Fibroblast of skin of left biceps (primary cell): ENCODE measurements at places on chromosomes 1 and 21.

- DNase-seq, result no peak
Measured at GRCh38 chr1:161902182-161902581, 121.5 kb downstream of the OLFML2B start.

DNA sequence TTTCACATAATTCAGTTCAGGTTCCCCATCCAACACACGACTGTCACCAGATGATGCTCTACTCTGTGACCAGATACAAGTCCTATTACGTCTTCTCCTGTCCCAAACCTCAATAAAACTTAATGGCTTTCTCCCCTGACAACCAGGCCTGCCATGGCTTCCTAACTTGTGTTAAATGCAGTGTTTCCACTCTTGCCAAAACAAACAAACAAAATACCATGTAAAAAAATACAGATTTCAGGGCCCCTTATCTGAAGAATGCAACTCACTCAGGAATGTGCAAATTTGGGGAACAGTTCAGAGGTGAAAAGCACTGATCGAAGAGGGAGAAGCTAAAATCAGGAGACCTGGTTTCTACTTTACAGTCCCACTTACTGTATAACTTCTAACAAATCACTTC lies 863 bp upstream of the NUF2 start:
- DNase-seq, result no peak

GRCh38 chr1:246179401-246179800 lies 327.7 kb downstream of the SMYD3 start:
- DNase-seq, result no peak

- DNase-seq, result no peak
Measured at GRCh38 chr21:32966120-32966519, 59.6 kb upstream of the OLIG2 start.

- DNase-seq, result peak; percentile 73
Measured at GRCh38 chr1:244599937-244600350, 53.0 kb upstream of the DESI2 start.

DNA sequence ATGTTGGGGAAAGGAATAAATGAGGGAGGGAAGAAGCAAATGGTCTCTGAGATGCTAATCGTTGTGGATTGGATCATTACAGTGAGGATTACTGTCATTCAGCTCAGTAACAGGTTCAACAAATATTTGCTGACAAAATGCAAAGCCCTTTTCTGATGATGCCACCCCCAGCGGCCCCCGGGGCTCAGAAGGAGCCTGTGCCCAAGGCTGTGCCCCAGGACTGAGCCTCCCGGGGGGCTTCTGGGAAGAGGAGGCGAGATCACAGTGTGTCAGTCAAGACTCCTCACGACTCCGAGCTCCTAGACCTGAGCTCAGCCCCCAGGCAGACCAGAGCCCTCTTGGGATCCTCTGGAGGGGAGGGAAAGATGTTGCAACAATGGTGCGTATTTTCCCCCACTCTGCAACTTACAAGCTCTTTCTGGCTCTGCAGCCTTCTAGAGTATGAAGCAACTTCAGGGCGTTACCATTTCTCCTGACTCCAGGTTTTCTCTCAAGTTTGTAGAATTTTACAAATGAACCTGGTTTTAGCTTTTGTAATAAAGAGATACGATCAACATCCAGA lies 20.8 kb downstream of the EPHA8 start:
- DNase-seq, result no peak

- DNase-seq, result peak; percentile 25
Measured at GRCh38 chr1:163874070-163874469, 552.3 kb downstream of the NUF2 start.

GRCh38 chr1:228825840-228826484 lies 90.7 kb downstream of the RHOU start:
- no peak for DNase-seq

GRCh38 chr1:176876966-176877515 lies 287.5 kb downstream of the ASTN1 start:
- DNase-seq, result no peak

GRCh38 chr1:224498574-224499170 lies 64.1 kb upstream of the WDR26 start:
- no peak for DNase-seq

DNA sequence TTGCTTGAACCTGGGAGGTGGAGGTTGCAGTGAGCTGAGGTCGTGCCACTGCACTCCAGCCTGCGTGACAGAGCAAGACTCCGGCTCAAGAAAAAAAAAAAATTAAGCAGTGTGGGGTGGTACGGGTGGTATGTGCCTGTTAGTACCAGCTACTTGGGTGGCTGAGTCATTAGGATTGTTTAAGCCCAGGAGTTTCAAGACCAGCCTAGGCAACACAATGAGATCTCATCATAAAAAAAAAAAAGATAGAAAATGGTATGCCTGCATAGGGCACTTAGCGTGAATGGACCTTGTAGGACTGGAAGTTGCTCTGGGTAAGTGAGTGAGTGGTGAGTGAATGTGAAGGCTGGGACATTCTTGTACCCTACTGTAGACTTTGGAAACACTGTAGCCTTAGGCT lies 37.0 kb downstream of the TBCE start:
- DNase-seq, result no peak

DNA sequence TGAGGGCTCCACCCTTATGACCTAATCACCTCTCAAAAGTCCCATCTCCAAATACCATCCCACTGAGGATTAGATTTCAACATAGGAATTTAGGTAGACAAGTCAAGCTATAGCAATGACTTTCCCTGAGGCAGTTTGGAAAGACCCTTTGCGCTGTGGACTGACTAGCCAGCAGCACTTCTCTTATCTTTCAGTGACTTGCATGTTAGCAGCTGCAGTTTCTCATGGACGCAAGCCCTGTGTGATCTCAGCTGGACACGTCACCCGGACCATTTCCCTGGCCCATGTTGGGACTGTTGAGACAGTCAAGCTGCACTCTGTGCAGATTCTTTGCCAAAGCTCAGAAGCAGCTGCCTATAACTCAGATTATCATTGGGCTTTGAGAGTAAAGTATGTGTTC lies 408.1 kb upstream of the USP24 start:
- DNase-seq, result no peak

DNA sequence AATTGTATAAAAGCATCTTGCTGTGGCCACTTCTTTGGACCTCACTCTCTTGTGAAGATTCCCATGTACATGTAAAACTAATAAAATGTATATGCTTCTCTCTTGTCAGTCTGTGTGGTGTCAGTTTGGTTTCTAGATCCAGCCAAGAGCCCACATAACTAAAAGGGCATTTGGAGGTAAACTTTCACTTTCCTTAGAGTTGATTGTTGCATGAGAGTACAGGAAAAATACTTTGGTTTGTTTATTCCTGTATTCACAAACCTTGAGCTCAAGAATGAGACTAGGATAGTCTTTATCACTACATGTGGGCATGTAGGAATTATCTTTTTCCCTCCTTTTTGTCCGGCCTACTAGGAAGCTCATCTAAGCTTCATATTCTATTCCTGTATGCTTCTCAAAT lies 50.9 kb downstream of the KCTD3 start:
- no peak for DNase-seq

- no peak for DNase-seq
Measured at GRCh38 chr1:56827711-56828110, 8.5 kb upstream of the FYB2 start.

DNA sequence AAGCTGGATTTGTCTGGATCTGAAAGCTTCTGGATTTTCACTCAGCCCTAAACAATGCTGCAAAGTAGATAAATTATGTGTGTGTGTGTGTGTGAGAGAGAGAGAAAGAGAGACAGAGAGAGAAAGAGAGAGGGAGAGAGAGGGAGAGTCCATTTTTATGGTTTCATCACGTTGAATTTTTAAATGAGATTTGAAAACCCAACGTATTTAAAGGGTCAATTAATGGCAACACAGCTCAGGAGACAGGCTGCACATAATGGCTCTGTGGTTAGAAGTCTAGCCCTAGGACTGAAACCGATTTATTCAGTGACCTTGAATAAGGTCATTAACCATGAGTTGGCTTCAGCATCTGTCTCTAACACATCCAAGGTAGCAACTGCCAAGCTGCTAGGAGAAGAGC lies 35.3 kb upstream of the FMN2 start:
- DNase-seq, result no peak

DNA sequence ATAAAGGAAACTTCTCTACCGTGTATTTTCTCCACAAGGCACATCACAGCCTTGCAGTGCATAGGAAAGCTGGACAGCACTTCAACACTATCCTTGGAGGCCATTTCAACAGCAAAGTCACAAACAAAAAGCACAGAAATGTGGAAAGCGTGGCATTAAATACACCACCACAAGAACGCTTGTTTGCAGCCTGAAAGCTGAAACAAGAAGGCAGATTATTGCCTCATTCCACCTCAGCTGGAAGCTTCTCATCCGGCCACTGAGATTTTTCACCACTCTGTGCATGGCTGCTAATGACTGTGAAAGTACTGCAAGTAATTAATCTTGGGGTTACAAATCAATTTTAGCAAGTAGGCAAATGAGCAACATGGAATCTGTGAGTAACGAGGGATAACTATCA lies 50.9 kb upstream of the GALNT2 start:
- DNase-seq, result no peak

- DNase-seq, result no peak
Measured at GRCh38 chr21:39072468-39072867, 110.8 kb downstream of the PSMG1 start.

- no peak for DNase-seq
Measured at GRCh38 chr1:966135-966703, at the start of gene PLEKHN1. TSS of gene PLEKHN1 (plus strand) at chr1:966482. CDS start at chr1:966532, 50 bp downstream.

- peak; percentile 17 for DNase-seq
Measured at GRCh38 chr1:174408146-174408545, 39.6 kb upstream of the GPR52 start.

DNA sequence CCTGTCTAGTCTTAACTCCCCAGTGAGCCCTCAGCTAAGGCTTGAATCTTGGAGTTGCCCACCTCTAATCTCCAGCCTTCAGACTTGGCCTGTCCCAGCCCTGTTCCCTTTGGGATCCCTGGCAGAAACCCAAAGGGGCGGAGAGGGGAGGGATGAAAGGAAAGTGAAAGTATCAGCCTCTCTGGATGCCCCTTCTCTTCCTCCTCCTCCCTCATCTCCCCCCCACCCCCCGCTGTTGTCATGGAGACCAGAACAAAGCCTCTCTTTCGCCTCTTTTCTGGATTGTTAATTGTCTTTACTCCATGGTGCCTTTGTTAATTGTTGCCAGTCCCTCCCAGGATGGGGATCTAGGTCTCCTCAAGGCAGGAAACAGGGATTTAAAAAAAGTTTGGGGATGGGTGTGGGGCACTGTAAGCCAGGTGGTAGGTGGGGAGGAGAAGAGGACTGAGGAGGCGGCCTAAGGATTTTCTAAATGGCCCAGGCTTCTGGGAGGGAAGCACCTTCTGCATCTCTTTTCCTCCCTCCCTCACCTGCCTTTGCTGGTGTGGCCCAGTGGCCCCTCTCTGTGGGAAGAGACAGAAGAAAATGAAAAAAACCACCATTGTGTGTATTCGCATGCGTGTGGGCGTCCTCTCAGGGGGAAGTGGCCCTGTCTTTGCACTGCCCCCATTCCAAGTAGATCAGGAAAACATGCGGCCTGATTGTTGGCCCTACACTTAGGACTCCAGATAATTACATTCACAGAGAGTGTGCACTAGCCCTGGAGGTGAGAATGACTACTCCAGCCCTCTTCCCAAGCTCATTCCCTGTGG lies 7.5 kb upstream of the SOX13 start:
- no peak for DNase-seq

- DNase-seq, result no peak
Measured at GRCh38 chr1:168554603-168555483, 11.0 kb upstream of the XCL2 start.

GRCh38 chr21:39048064-39048463 lies 135.2 kb downstream of the PSMG1 start:
- DNase-seq, result no peak

GRCh38 chr1:206111271-206111927 lies 5.8 kb downstream of the AVPR1B start:
- no peak for DNase-seq

GRCh38 chr1:152145769-152146168 lies 13.3 kb downstream of the RPTN start:
- no peak for DNase-seq

DNA sequence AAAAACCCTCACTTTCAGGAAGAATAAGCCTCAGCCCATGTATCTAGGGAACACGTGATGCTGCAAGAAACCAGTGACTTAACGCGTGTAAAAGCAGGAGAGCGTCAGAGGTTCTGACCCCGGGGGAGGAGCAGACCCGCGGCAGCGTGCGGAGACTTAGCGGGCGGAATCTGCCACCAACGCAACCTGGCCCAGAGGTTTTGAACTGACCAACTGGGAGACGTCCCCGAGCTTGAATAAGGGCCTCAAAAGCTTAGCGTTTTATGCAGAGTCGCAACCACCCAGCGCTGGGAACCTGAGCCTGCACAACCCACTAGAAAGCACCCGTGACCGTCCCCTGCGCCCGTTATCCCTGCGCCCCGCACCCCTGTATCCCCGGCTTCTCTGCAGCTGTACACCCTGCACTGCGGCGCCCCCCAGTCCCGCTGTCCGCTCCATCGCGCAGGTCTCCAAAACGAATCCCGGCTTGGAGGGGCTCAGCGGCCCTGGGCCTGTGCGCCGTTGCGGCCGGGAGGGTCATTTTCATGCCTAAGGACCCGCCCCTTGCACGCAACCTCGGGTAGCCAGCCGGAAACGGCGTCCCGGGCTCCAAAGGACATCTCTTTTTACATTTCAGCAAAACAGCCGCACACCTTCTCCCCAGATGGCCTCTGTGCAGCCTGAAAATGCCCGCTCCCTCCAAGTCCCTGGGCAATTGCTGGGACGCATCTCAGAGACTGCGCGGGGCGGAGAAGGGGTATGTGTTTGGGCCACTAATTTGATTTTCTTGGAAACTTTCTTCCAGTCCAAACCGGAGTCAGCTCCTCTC lies 29.4 kb upstream of the TRIM17 start:
- DNase-seq, result no peak

- DNase-seq, result no peak
Measured at GRCh38 chr1:57845041-57845440, 421.2 kb upstream of the DAB1 start.

- no peak for DNase-seq
Measured at GRCh38 chr1:9534953-9535352, 4.3 kb upstream of the SLC25A33 start.

GRCh38 chr1:51299185-51299885 lies 31.0 kb downstream of the TTC39A start:
- DNase-seq, result no peak

GRCh38 chr1:183956559-183957188 lies 80.9 kb downstream of the COLGALT2 start:
- peak; percentile 50 for DNase-seq

- no peak for DNase-seq
Measured at GRCh38 chr1:108598340-108598739, 38.4 kb downstream of the EEIG2 start.

GRCh38 chr1:24921412-24921811 lies 8.7 kb downstream of the RUNX3 start:
- no peak for DNase-seq

GRCh38 chr1:43220905-43221778 lies 48.6 kb upstream of the TMEM125 start:
- no peak for DNase-seq
